Suppressor macrophage (primary cell): ENCODE measurements at places on chromosomes 13 and 19.

- no peak for DNase-seq
Measured at GRCh38 chr13:52837850-52838249, 10.6 kb downstream of the PCDH8 start.

GRCh38 chr19:18312092-18312534, 10.8 kb downstream of the LSM4 start:
- DNase-seq = no peak

GRCh38 chr13:24680258-24680920, at the start of gene ATP12A:
Gene ATP12A, plus strand, starts transcription at chr13:24680408. Its CDS starts 336 bp downstream, at chr13:24680744.
- no peak for DNase-seq

DNA sequence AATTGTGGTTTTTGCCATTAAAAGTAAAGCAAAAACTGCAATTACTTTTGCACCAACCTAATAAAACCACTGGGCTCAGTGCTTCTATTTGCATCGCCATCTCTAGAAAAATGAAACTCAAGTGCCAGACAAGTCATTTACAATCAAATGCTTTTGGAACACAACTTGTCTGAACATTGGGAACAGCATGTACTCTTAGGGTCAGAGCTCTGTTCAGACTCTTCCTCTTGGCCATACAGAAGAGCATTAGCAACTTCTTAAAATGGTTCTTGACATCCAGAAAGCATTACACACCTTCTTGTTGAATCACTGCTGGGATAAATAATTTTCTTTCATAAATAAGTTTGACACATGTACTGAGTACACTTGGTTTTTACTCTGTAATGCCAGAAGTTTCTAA, 272.5 kb downstream of the DCLK1 start:
- DNase-seq = no peak

GRCh38 chr19:36136964-36137686, 2.7 kb upstream of the CAPNS1 start:
- DNase-seq = peak; percentile 28

- DNase-seq = no peak
Measured at GRCh38 chr19:48623556-48624066, 4.3 kb downstream of the SPHK2 start.

DNA sequence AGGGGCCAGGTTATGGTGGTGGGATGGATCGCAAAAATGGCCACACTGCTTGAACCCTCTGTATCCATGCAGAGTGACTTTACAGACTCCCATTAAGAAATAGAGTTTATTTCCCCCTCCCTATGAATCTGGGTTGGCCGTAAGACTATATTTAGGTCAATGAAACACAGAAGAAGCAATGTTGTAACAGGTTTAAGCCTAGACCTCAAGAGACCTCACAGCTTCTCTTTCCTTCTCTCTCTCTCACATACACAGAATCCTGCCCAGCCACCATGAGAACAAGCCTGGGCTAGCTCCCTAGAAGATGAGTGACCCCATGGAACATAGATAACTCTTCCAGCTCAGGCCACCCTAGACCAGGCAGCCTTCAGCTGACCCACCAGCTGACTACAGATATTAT, 21.0 kb upstream of the FBL start:
- DNase-seq = no peak

DNA sequence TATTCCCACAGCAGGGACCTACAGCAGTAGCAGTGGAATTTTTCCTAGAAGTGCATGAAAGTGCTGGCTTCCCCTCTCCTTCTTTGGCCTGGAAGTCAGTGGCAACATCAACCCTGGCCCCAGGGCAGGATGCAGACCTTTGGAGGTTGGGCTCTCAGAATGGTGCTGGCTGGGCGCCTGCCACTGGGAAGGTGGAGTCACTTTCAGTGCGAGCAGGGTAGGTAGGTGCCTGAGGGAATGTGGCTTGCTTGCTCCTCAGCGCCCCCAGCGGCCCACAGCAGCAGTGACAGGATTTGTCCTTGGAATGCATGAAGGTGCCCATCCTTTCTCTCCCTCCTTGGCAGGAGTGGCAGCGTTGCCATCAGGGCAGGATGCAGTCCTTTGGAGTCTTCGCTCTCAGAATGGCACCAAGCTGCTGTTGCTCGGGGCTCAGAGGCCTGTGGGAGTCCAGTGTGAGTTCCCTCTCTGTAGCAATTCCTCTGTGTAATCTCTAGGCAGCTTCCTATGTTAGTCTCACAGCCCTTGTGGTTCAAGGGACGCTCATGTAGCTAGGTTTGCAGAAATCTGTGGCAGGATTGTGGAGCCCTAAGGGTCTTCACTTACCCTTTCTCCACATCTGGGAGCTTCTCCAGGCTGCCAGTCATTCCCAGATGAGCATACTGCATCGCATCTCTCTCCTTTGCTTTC, 354.4 kb upstream of the DACH1 start:
- DNase-seq = peak; percentile 31

DNA sequence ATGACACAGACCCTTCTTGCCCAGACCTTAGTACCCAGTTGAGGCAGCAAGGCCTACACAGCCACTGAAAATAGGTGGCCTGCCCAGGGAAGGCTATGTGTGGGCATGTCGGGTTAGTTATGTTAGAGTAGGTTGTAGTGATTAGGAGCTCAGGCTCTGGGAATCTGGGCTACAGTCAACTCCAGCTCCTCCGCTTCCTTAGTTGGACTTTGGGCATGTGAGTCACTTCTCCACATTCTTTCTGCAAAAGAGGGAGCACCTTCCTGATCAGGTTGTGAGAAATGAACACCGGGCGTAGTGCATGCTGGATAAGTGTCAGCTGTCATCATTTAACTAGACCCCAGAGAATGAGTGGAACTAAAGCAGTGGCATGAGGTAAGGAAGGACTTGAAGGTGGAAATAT, 64.8 kb downstream of the ARHGAP35 start:
- DNase-seq = no peak

GRCh38 chr19:38710928-38711725, 33.1 kb downstream of the CAPN12 start:
- no peak for DNase-seq

DNA sequence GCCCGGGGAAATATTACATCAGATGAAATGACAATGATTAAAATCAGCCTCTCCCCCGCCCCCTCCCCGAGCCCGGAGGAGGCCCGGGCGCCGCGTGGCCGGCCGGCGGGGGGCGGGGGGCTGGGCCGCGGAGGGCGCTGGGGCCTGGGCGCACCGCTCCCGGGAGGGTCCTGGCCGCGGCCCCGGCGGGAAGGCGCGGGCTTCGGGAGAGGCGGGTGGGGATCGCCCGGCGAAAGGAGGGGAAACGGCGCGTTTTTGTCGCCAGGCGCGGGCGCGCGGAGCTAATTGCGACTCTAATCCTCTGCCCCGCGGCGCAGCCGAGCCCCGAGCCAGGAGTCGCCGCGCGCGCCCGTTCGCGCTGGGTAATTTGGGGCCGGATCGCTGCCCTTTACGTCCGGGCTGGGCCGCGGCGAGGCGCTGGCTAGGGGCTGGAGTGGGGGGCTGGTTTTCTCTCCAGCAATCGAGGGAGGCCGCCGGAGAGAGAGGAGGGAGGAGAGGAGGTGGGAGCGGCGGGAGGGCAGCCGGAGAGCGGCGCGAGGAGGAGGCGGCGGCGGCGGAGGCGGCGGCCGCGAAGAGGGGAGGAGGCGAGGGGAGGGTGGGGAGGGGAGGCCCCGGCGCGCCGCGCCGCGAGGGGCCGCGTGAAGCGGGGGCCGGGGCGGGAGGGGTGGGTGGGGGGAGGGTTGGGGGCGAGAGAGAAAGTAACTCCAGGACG, at the start of gene KCTD15:
TSS of gene KCTD15 (plus strand) at position 707 of the 712 bp plus-strand sequence. CDS start 3,585 bp downstream, outside the sequence.
- peak; percentile 77 for DNase-seq

- no peak for DNase-seq
Measured at GRCh38 chr19:2982983-2983350, 5.6 kb downstream of the TLE6 start.

DNA sequence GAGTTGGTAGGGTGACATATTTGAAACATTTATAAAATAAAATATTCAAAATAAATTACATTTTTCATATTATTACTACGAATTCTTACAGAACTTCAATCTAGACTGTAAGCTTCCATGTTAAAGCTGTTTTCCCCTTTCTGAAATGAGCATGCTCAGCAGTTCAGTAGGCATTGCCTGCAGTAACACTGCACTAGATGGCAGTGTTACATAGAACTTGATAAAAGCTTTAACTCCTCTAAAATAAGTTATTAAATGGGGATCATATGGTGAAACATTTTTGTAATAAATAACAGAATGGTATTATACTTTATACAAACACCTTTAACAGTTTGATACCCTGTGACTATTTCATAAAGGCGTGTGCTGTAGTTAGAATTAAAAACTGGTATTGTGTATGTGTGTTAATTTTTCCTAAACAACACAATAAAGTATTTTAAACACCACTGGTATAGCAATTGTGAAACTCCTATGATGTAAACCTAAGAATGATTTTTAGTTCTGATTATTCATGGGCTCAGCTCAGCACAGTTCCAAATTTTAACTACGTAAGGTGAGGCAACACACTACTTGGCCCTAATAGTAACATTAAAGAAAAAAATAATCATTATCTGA, 11.6 kb upstream of the GPR18 start:
- peak; percentile 68 for DNase-seq

DNA sequence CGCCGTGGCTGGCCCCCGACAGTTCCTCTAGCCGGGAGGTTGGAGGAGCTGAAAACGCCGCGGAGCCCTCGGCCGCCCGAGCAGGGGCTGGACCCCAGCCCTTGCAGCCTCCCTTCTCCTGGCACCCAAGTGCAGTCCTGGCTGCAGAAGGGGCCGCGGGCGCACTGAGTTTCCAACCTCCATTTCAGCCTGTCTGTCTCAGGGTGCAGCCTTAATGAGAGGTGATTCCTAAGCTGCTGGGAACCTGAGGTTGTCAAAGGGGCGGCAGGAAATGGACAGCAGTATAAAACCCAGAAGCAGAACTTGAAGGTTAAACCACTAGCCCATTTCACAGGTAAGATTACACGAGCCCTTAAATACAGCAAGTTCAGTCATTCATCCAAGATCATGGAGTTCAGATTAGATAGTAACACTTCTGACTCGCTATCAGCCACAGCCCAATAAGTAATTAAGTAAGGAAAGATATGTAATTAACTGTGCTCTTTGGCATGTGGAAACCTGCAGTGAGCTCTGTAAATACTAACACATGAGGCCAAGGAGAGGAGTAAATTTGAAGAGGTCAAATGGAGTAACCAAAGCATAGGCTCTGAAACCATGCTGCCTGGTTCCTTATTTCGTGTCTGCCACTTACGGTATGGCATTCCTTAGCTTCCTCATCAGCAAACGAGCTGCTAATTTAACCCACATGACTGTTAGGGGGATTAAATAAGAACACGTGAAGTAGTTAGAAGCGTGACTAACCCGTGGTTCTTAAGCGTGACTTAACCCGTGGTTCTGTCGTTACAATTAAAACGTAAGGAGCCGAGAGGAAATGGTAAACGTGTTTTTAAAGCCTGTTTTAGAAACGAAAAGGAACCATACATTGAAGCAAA, 686 bp downstream of the SETDB2 start:
- DNase-seq = peak; percentile 98
